ENCODE measurements at places on chromosomes 16 and 17. TPM values are rescaled to one million over a fixed set of nuclear protein-coding genes. Genes with fewer than 3 reads are reported as not detected.

- no peak for DNase-seq
Measured at GRCh38 chr16:1089439-1089821, 6.6 kb downstream of the C1QTNF8 start.

GRCh38 chr16:9755081-9755480 lies 427.1 kb downstream of the GRIN2A start:
- DNase-seq, result no peak

GRCh38 chr17:5943232-5943631 lies 126.9 kb upstream of the WSCD1 start:
- no peak for DNase-seq

GRCh38 chr17:45221081-45222013 lies at the start of gene FMNL1:
Gene FMNL1, plus strand, starts transcription at chr17:45221885. Its CDS starts 240 bp downstream, at chr17:45222125.
- no peak for DNase-seq

The TOP3A gene
- 24.2 TPM for total RNA-seq

The MLKL gene
- 23.6 TPM for total RNA-seq

Measured in foreskin keratinocyte (primary cell).